ENCODE measurements at places on chromosomes 6 and 20.
A peak's percentile ranks its signal among the peaks of the same experiment; 100 is the strongest.

GRCh38 chr6:146851837-146852236, 253.1 kb downstream of the ADGB start:
- DNase-seq, result no peak

DNA sequence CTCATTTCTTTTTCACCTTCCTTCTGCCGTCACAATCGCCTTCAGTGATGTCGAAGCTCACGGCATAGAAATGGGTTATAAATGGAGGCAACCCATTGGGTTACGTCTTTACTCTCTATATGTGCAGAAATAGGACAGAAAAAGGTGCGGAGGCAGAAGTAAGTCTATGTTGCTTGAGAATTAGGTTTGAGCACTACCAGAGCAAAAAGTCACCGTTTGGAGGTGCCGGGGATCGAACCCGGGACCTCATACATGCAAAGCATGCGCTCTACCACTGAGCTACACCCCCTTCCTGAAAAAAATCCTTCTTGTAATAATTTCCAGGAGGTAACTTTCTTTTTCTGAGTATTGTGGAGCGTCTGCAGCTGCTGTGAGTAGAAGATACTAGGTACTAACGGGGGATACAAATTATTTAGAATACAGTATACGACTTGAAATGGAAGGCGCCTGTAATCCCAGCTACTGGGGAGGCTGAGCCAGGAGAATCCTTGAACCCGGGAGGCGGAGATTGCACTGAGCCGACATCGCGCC, 134.2 kb downstream of the TRIM27 start:
- no peak for DNase-seq

GRCh38 chr20:25346349-25346748, 44.3 kb downstream of the ABHD12 start:
- no peak for DNase-seq

GRCh38 chr20:34569598-34569997, 11.1 kb downstream of the MAP1LC3A start:
- DNase-seq, result no peak

DNA sequence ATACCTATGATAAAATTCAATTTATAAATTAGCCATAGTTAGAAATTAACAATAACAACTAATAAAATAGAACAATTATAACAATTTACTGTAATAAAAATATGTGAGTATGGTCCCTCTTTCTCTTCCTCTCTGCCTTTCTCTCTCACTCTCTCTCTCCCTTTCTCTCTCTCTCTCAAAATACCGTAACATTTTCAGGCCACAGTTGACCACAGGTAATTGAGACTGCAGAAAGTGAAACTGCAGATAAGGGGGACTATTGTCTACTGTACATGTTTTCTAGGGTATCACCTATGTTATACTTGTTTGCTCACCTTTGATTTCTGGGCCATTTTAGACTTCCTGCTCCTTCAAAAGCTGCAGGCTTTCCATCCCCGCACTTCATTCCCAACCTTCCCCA, 46.8 kb downstream of the LY86 start:
- DNase-seq, result no peak

DNA sequence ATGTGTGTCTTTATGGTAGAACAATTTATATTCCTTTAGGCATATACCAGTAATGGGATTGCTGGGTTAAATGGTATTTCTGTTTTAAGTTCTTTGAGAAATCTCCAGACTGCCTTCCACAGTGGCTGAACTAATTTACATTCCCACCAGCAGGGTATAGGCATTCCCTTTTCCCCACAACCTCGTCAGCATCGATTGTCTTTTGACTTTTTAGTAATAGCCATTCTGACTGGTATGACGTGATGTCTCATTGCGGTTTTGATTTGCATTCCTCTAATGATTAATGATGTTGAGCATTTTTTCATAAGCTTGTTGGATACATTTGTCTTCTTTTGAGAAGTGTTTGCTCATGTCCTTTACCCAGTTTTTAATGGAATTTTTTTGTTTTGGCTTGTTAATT, 5.3 kb upstream of the TASP1 start:
- DNase-seq, result no peak

DNA sequence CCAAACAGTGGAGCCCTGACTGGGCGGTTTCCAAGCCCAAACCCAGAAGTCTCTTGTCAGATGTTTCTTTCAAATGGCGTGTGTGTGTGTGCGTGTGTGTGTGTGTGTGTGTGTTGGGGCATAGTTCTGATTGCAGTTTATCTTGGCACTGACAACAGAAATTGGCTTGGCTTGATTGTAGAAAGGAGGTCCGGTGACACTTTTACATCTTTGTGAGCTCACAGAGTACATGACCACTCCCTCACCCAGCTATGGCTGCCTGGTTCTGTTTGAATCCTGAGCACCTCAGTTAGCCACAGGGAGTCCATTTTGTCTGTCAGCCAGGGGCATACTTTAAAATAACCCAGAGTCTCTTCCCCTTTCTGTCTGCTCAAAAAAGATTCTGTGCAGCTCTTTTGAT, 276.3 kb downstream of the CD83 start:
- no peak for DNase-seq

- DNase-seq, result no peak
Measured at GRCh38 chr6:63263444-63263843, 52.2 kb downstream of the FKBP1C start.

- no peak for DNase-seq
Measured at GRCh38 chr20:61930776-61931475, 134.8 kb downstream of the TAF4 start.

DNA sequence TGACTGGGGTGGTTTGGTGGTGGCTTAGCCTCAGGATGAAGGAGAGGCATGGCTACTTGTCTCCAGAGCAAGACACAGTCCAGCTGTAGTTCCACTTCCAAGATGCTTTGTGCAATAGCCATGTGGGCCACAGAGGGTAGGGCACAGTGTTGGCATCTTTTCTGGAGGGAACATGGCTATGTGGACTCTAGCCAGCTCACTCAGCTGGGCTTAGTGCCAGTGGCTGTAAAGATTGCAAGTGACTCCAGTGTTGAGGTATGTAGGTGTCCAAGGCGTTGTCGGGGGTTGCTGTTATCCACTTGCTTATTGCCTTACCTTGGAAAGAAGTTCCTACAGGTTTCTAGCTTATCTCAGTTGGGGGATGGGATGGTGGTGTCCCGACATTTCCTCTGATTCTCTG, 233.4 kb downstream of the CD109 start:
- no peak for DNase-seq

- DNase-seq, result no peak
Measured at GRCh38 chr6:96015518-96016333, at the start of gene FUT9. FUT9 (plus strand) TSS chr6:96015974; CDS start chr6:96203156, 187,182 bp downstream.

DNA sequence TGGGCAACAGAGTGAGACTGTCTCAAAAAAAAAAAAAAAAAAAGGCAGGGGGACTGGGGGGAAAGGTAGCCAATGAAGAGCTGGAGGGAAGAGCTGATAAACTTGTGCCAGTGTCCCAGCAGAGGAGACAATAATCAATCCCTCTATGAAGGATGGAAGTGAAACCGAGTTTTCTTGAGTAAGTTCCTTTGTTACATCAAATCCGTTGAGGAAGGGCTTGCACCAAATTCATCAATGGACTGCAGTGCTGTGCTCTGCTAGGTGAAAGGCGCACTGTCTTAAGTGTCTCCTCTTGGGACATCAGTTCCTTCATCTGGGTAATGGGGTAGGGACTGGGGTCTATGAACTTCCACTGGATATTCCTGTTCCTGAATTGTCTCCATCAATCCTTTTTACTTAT, 3.0 kb upstream of the CRIP3 start:
- DNase-seq, result no peak

GRCh38 chr20:34583544-34583943, 25.0 kb downstream of the MAP1LC3A start:
- DNase-seq, result no peak

DNA sequence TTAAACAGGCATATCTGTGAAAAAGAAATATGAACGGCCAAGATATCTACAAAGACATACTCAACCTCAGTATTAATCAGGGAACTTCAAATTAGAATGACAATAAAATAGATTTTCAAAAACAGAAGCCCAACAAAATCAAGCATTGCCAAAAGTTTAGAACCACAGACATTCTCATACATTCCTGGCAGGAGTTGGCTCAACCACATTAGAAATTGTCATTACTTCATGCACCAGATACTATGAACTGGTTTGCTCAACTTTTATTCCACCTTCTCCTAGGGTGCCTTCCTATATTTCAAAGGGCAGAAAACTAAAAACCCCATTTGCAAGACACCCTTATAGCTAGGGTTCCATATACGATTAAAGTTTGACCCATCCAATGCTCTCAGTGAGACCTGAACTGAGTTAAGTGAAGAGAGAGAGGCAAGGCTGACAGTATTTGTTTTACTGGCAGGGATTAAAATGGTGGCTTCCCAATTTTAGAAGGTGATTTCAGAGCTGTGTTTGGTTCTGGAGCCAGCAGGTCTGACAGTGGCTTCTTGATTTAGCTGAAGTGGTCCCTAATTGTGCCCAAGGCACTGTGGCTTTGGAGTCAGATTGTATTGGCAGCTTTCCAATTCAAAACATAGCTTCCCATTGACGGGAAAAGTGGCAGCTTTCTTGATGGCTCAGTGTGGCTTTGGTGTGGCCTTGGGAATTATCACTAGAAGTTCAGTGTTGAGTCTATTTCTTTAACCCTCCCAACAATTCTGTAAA, 77.1 kb upstream of the CDYL start:
- DNase-seq, result no peak

DNA sequence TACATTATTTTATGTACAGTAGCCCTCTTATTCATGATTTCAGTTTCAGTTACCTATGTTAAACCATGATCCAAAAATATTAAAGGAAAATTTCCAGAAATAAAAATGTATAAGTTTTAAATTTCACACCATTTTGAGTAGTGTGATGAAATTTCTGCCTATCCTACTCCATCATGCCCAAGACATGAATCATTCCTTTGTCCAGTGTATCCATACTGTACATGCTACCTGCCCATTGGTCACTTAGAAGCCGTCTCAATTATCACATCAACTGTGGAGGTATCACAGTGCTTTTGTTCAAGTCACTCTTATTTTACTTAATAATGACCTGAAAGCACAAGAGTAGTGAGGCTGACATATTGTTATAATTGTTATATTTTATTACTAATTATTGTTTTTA, 32.3 kb upstream of the PLCB4 start:
- no peak for DNase-seq

- DNase-seq, result no peak
Measured at GRCh38 chr6:136051140-136051775, 198.9 kb downstream of the MTFR2 start.

DNA sequence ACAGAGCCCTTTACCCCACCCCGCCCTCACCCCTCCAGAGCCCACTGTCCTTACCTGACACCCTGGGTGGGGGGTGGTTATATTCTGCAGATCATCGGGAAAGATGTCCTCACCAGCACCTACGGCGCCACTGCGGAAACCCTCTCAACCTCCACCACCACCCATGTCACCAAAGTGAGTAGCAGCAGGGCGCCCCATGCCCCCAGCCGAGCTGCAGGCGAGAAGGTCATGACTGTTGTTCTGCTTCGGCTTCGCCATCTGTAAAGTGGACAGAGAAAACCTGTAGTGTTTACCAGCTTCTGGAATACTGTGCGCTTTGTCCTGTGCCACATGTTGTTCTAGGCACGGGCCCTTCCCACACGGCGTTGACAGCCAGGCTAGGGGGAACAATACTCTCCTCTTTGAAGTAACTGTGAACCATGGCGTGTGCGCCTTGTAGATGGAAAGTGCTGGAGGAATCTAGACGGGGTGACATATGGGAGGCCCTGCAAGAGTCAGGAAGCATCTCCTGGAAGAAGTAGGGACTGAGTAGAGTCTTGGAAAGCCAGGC, 16.5 kb upstream of the AAR2 start:
- DNase-seq, result no peak

DNA sequence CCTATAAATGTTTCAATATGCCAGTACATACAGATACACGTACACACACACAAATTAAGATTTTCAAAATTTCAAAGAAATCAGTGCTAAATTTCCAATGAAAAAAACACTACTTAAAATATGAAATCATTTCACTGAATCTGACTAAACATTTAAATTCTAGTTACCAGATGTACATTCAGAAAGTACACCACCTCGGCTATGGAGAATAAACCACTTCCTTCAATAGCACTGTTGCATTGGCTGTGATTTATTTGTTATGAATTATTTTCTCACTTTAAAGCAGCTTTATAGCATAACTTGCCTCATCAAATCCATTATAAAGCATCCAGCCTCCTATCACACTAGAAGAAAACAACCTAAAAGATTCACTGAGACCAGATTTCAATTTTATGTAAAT, 36.6 kb downstream of the HBS1L start:
- DNase-seq, result no peak

- DNase-seq, result no peak
Measured at GRCh38 chr6:112044856-112045255, 9.0 kb upstream of the CCN6 start.

DNA sequence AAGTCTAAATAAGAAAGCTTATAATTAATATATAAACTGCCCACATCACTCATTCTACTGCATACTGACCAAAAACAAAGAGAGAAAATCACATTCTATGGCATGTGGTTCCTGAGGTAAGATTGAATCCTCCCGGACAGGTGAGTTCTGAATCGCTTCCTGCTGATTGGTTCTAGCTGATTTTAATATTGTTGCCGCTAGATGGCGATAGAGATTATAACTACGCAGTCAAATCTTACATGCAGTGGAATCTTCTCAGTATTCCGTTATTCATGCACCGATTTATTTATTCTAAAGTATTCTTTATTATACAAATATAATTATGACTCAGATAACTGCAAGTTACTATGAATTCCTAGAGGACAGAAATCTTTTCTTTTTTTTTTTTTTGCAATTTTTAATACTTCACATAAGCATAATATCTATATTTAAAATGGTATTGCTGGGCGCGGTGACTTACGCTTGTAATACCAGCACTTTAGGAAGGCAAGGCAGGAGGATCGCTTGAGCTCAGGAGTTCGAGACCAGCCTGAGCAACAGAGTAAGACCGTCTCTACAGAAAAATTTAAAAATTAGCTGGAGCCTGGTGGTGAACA, 24.2 kb upstream of the TMX4 start:
- peak; percentile 20 for DNase-seq

GRCh38 chr20:63703471-63703975, 4.3 kb downstream of the ARFRP1 start:
- no peak for DNase-seq

- peak; percentile 21 for DNase-seq
Measured at GRCh38 chr6:130020073-130020906, 1.9 kb downstream of the L3MBTL3 start.

GRCh38 chr6:101231606-101232235, 161.8 kb upstream of the GRIK2 start:
- DNase-seq, result no peak

DNA sequence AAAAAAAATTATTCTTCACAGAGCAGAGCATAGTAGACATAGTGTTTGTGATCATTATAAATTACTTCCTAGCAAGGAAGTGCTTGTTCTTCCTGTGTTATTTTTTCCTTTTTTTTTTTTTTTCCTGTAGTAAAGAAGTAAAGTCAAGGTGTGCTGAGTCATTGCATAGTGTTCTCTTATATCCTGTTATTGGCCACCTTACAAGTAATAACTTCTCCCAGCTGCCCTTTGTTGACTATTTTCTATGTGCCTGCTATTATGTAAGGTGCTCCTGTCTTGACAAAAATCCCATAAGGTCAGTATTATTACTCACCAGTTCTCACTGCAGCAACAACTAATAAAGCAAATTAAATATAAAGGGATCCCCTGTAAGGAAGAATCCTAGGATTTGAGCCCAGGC, 195.3 kb downstream of the GJA1 start:
- DNase-seq, result no peak

All from memory B cell (primary cell).